ENCODE measurements at places on chromosomes 5 and 9. TPM values are rescaled to one million over a fixed set of nuclear protein-coding genes. Genes with fewer than 3 reads are reported as not detected.

Gene ANKRD31
- 0.01 TPM for polyA plus RNA-seq

Gene KYAT1
- 13.0 TPM for polyA plus RNA-seq

Gene C9orf40
- 9.2 TPM for polyA plus RNA-seq

Gene CDH6
- polyA plus RNA-seq, result not detected

Gene SLC25A2
- not detected for polyA plus RNA-seq

Gene LRRC14B
- polyA plus RNA-seq, result not detected

Gene WNK2
- polyA plus RNA-seq, result not detected

Gene HAND1
- polyA plus RNA-seq, result 0.12 TPM

Gene SAXO1
- not detected for polyA plus RNA-seq

Gene SEMA6A
- 0.10 TPM for polyA plus RNA-seq

Gene INPP5E
- polyA plus RNA-seq, result 10.1 TPM

Gene SOHLH1
- not detected for polyA plus RNA-seq

GRCh38 chr5:171926311-171926710, 80.1 kb downstream of the FBXW11 start:
- peak; percentile 17 for DNase-seq

DNA sequence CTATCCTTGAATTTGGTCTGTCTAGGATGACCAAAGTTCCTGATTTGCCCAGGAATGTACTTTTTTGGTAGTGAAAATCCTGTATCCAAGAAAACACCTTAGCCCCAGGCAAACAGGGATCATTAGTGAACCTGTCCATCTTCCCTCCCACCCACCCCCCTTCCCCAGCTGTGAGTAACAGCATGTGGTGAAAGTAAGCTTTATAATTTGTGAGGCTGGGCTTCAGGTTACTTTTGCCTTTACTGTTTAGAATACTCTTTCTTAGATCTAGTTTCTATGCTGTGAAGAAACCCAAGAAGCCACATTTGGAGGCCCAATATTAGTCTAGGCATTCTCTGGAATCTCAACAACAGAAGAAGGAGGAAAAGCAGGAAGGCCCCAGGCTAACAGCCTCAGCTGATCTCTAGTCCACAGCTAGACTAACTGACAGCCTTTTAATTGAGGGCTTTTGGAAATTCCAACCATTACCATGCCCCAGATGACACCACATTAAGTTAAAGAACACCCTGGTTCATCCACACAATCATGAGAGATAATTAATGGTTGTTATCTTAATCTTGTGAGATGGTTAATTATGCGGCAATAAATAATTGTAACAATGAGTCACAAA, 703.0 kb upstream of the NUDT12 start:
- DNase-seq, result no peak

DNA sequence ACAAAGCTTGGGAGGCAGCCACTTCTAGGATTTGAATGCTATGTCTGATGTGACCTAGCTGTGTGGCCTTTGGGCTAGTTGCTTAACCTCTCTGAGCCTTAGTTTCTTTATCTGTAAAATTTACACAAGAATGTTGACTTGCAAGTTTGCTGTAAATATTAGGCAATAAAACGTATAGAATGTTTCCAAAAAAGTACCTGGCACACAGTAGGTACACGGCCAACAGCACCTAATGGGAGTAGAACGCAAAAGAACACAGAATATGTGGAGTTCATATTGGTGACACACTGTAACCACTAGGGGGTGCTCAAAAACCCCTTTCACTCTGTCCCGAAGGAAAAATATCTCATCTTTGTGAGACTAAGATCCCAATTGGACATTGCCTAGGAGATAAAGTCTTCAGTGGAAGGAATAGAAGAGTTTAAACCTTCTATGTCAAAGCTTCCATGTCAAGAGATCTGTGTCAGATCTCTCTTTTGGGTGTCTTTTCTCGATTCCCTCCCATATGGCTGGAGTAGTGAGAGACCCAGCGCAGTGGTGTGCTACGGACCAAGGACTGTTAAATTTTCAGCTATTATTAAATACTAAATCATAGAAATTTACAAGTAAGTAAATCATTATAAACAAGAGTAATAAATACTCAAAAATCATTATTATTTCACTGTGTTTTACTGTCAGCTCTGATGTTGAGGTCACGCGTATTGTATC, 145.4 kb upstream of the RAD23B start:
- peak; percentile 20 for DNase-seq

GRCh38 chr5:169904059-169904458, 76.2 kb downstream of the INSYN2B start:
- no peak for DNase-seq

DNA sequence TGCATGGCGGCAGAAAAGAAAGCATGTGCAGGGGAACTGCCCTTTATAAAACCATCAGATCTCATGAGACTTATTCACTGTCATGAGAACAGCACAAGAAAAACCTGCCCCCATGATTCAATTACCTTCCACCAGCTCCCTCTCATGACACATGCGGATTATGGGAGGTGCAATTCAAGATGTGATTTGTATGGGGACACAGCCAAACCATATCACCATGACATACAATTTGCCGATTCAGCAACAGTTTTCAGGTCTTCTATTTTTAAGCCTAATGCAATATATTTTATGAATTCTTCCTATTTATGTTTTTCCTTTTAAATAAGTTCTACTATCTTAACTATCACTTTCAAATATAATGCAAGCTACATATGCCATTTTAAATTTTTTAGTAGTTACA, 90.8 kb upstream of the CCDC152 start:
- no peak for DNase-seq

- DNase-seq, result no peak
Observed at GRCh38 chr5:72509401-72509800, 2.2 kb upstream of the ZNF366 start.

- no peak for DNase-seq
Observed at GRCh38 chr9:16136451-16136850, 583.6 kb downstream of the CCDC171 start.

DNA sequence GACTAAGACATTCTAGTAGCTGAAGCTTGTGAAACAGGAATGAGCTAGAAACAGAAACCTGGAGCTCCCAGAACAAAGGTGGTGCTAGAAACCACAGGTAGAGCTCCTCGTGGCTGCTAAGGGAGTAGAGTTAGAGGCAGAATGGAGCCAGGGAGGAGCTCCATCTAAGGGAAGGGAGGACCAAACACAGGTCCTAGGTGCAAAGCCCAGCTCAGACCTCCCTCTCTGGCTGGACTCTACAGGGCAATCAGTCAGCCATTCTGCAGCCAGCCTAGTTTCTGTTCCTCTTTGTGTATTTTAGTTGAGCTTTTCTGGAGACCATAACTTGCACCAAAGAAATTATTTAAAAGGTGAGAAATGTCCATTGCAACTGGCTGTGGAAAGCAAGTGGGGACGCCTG, 70.4 kb downstream of the CRB2 start:
- DNase-seq, result no peak

GRCh38 chr9:95088421-95089161, 228.9 kb downstream of the FANCC start:
- no peak for DNase-seq

DNA sequence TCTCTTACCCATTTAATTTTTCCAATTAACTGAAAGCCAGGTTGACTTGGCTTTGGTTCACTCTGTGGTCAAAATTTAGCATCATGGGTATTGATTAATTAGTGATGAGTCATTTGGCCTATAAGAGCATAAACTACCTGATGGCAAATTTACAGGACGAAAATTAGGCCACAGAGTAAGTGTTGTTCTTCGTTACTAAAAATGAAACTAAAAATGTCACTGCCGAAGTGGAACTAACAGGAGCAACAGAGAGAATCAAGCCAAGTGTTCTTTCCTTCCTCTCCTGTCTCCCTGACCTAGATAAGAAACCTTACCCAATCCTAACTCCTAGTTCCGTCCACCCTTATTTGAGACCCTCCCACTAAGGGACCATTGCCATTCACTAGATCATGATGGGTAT, 176.9 kb downstream of the RAB3C start:
- no peak for DNase-seq

DNA sequence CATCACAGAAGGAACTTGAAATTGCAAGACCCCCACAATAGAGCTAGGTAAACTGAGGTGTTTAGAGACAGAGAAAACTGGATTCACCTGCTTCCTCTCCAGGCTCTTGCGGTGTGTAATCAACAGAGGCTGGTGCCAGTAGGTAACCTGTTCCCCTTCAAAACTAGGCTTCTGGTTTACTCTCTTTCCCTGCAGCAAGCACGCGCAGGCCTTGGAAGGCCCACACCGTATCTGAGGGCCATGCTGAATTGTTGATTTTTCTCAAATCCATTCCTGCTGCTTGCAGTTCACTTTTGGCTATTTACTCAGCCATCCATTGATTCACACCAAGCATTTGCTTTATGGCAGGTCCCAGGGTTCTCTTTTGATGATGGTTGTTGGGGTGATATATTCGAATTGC, 667 bp upstream of the FRRS1L start:
- no peak for DNase-seq

DNA sequence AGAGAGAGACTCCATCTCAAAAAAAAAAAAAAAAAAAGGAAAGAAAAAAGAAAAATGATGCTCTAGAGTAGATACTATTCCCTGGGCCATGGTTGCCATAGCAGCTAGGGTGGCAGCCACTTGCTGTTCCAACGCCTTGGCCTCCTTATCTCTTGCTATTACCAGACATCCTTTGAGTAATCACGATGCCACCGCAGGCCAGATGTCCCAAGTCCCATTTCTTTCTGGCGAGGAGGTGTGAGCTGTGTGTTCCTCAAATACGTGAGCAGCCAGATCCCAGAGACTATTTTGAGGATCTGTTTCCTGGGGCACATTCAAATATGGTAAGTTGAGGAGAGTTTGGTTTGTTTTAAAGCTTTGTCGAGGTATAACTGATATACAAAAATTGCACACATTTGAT, 23.4 kb upstream of the GFPT2 start:
- no peak for DNase-seq

GRCh38 chr5:24855485-24855884, 210.7 kb upstream of the CDH10 start:
- DNase-seq, result no peak

GRCh38 chr9:71250581-71250980, 129.2 kb upstream of the TRPM3 start:
- DNase-seq, result no peak

DNA sequence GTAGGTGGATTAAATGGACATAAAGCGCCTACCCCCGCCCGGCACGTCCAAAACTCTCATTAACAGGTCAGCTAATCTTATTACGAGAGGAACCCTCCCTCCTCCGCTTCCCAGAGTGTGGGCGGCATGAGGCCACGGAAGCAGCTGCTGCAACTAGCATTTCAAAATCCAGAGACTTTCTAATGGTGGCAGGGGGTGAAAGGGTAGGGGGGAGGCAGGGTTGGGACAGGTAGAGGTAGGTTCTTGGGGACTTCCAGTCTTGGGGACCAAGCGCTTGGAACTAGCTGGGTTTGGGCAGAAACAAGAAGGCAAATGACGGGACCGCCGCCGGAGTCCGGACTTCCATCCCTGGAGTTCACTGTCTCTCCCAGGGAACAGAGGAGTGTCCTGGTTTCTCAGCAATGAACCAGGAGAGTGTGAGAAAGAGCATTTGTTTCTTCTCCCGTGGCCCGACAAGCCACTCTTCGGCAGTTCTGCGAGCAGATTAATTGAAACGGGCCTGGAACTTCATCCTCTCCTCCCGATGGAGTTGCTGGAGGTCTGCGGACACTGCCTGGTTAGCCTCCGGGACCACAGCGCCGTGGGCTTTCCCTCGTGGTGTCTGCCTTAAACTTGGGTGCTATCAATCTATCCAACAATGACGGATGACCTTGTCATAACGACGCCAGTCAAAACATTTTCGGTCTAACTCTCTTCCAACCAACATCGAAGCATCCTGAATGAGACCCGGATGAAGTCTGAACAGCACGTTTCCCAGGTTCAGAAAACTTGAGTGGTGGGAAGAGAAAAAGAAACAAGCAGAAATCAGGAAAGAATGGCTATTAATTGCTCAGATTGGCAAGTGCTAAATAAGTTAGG, 1.6 kb upstream of the PRDM6 start:
- DNase-seq, result no peak

- DNase-seq, result peak; percentile 69
Observed at GRCh38 chr9:110131499-110131898, 76.5 kb downstream of the C9orf152 start.

DNA sequence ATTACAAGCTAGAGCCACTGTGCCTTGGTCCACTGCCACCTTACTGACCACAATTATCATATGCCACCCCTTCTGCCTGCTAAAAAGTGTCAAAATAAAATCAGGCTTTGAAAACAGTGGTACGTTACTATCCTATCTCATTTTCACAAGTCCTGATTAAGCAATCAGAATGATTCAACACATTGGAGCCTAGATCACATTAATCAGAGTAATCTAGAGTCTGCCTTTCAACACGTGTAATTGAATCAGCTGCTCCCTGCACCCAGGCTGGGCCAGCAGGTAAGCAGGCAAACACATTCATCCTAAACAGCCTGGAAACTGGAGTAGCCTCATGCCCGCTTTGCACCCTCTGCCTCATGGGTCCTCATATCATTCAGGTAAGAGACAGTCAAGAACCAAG, 186.2 kb downstream of the DCP2 start:
- peak; percentile 89 for DNase-seq

GRCh38 chr9:20022410-20022809, 233.6 kb upstream of the SLC24A2 start:
- DNase-seq, result peak; percentile 17

DNA sequence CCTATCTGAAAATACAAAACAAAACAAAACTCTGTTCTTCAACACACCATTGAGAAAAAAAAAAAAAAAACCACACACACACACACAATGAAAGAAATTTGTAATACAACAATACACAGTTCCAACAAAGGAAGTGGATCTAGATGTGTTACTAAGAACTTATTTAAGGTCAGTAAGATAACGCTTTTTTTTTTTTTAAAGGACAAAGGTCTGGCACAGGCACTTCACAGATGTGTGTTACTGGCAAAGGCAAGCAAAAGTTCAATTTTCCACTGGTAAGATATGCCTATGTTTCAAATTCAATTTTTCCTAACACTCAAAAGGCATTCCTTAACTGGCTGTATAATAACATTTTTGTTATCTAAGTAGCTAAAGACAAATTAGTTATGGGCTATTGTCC, 3.6 kb downstream of the RFK start:
- no peak for DNase-seq

DNA sequence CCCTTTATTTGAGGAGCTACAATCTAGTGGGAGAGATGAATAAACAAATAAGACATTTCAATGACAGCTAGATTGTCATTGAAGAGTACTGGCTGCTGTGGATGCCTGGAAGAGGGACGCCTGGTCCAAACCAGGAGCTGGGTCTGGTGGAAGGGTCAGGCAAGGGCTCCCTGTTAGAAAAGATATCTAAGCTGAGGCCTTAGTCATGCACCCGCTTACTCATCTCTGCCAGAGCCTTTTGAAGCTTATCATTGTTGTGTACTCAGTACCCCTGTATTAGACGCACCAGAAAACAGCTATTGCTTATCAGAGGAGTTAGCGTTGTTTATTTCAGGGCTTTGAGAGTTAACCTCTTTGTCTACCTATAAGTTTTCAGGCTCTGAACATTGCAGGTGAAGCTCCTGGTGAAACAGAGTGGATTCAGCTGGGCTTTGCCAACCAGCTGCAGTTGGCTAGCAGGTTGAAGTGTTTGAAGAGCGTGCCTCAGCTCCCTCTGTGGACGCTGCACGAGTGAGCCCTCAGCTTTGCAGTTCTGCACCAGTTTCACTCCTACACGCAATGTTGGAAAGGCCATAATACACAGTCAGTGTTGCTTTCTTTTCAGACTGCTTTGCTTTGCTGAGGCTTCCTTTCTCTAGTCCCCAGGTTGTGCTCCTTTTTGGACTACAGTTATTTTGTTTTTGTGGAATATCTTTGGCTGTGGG, 5.6 kb upstream of the GPR151 start:
- DNase-seq, result no peak
